ENCODE measurements at places on chromosomes 1 and 21. TPM values are rescaled to one million over a fixed set of nuclear protein-coding genes. Genes with fewer than 3 reads are reported as not detected.

The BCAS2 gene
- total RNA-seq, result 24.7 TPM

The CD160 gene
- total RNA-seq, result not detected

The S100A8 gene
- not detected for total RNA-seq

The SPRR3 gene
- total RNA-seq, result not detected

The SH3BGRL3 gene
- total RNA-seq, result 121 TPM

The ZMYND12 gene
- total RNA-seq, result 0.23 TPM

The OR2T11 gene
- not detected for total RNA-seq

The FNDC5 gene
- 0.23 TPM for total RNA-seq

The YBX1 gene
- total RNA-seq, result 764 TPM

The EPHB2 gene
- total RNA-seq, result 29.6 TPM

The VCAM1 gene
- total RNA-seq, result not detected

The FBXO42 gene
- total RNA-seq, result 8.0 TPM

The B3GALT5 gene
- total RNA-seq, result 0.22 TPM

The HRNR gene
- total RNA-seq, result not detected

The FCAMR gene
- total RNA-seq, result not detected

The CACNA1E gene
- not detected for total RNA-seq

The TRAF5 gene
- 8.5 TPM for total RNA-seq

The GPR25 gene
- total RNA-seq, result not detected

The RAB42 gene
- 2.2 TPM for total RNA-seq

The BACE2 gene
- total RNA-seq, result 21.5 TPM

The RGS7 gene
- not detected for total RNA-seq

The CD5L gene
- not detected for total RNA-seq

The LMNA gene
- total RNA-seq, result 742 TPM

The TLR5 gene
- 0.49 TPM for total RNA-seq

The CCDC17 gene
- total RNA-seq, result 0.19 TPM

The OR10T2 gene
- not detected for total RNA-seq

The TMOD4 gene
- not detected for total RNA-seq

The C1orf185 gene
- not detected for total RNA-seq

The ALPL gene
- total RNA-seq, result 0.14 TPM

The AMY2A gene
- total RNA-seq, result not detected

The CCDC27 gene
- total RNA-seq, result not detected

The DCST1 gene
- total RNA-seq, result not detected

The RCC1 gene
- total RNA-seq, result 85.7 TPM

The APCS gene
- not detected for total RNA-seq

The AMPD1 gene
- total RNA-seq, result not detected

Measured in A549 treated with ZK216348 at 1 μM for 4 hours (cell line).